NCI-H2107 (cell line): ENCODE measurements at places on chromosomes 4 and X.

DNA sequence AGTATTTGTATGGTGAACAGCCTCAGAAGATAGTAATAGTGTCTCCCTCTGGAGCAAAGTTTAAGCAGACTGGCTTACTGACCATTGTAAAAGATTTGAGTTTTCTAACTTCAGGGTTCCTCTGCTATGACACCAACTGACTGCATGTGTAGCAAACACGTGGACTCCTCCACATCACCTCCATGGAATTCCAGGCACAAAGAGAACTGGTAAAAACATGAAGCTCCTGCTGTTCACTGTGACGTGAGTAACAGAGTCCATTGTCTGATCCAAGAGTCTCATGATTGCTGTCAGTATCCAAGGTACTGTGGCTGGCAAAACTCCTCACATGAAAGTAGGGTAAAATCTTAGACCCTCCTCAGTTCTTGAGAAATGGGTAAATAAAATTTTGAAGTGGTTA is 107.6 kb upstream of the FAM9B start:
- no peak for DNase-seq

DNA sequence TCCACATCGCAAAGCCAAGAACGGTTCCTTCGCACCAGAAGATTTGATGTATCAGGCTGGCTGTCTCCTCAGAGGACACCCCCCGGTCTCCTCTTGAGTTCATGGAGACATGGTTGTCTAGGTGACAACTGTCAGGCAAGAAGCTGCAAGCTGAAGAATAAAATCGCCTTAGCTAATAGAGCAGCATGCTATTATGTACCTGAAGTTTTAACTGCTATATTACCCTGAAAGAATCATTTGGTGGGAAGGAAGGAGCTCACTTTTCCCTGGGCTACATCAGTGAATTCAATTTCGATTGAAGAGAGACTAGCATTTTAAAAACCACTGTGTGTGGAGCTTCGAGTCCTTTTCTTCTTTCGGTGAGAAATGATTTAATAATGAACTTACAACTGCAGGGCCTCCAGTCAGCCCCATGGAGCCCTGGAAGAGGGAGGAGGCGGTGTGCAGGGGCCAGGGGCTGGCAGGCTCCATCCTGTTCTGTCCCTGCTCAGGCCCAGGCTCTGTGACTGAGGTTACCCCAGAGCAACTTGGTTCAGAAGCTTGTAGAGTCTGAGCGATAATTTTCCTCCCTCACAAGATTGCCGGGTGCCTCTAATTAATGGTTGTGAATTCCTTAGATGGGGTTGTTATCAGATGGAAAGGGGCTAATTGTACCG is 191.3 kb downstream of the MID1IP1 start:
- no peak for DNase-seq

DNA sequence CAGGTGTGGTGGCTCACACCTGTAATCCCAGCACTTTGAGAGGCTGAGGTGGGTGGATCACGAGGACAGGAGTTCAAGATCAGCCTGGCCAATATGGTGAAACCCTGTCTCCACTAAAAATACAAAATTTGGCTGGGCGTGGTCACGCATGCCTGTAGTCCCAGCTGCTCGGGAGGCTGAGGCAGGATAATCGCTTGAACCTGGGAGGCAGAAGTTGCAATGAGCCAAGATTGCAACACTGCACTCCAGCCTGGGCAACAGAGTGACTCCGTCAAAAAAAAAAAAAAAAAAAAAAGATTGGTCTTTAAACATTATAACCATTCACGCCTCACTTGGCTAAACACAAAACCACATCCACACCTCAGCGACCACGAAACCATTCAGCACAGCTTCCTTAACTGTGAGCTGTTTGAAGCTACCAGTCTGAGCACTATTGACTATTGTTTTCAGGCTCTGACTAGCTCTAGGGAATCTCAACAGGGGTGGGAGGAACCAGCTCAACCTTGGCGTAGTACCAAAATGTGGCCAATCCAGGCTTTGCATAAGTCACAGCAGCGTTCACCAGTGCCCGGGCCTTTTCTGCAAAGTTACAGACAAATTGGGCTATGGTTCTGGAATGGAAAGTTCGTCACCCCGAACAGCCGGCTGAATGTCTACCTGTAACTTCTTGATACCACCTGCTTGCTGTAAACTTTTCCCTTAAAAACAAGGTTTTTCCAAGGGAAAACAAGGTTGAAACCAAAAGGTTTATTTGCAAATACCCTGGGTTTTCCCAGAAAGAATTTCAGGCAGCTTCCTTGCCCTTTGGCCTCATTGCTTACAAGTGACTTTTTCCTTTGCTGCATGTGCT is 73.6 kb upstream of the DHX15 start:
- DNase-seq, result peak; percentile 50

DNA sequence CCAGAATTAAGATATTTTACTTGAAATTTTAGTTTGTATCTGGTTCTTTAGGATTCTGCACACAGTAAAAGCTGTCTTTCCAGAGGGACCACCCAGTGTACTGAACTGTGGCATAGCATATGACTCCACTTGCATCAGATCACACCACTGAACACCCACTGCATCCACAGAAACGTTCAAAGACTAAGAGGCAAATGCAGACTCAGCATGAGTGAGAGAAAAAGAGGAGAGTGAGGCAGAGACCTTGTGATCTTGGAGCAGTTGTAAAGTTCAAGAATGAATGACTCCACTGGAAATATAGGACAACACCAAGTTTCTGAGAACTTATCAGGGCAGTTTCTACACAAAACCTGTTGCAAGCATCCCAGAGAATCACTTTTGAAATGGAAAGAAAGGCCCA is 20.8 kb downstream of the PRDM5 start:
- DNase-seq, result no peak

- DNase-seq, result no peak
Measured at GRCh38 chr4:53150631-53151488, 215.0 kb downstream of the SCFD2 start.

DNA sequence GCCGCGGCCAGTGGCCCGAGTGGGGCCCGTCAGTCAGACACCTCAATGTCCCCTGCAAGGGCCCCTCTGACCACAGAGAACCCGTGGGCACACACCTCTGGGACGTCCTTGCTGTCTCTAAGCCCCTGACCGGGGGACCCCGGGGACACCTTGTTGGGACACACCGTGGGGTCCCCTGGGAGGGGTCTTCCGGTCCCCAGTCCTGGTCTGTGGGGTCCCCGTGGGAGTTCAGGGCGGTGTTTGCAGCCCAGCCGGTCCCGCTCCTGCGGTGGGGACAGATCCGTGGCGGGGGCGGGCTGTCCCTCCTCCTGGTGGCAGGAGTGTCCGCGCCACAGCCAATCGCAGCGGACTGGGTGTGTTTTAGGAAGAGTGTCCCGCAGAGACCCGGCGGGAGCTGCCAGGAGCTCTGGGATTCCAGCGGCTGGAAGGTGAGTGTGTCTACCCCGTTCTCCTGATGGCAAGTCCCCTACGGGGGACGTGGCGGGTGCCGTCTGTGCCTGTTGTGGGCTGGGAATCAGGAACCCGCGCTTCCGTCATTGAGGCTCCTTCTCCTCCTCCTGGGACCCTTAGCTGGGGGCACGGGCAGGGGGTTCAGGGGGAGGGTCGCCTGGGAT is 5.1 kb upstream of the PLCXD1 start:
- DNase-seq, result no peak

DNA sequence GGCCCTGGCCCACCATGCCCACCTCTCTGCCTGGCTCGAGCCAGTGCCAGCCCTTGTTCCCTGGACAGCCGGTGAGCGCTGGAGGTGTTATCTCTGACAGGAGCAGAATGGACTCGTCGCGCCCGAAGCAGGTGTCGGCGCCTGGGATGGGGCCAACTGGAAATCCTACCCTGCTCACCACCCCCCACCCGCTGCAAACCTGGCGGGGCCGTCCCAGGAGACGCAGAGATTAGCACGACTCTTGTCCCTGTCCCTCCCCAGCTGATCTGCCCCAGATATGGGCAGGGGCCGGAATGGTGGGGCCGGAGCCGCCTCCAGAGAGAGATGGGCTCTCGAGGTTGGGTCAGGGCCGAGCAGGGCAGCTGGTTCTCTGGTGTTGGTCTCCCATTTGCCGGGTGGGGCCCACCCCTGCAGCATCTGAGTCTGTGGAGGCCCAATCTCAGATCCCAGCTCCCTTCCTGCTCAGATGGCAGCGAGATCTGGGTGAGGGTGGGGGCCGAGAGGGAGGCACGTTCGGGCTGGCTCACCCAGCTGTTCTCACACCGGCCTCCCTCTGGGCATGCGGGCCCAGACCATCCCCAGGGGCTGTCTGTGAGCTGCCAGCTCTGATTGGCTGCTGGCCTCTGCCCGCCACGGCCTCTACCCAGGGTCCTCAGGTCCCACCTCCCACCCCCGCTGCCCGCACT is 20.1 kb upstream of the FGFR3 start:
- DNase-seq, result no peak

DNA sequence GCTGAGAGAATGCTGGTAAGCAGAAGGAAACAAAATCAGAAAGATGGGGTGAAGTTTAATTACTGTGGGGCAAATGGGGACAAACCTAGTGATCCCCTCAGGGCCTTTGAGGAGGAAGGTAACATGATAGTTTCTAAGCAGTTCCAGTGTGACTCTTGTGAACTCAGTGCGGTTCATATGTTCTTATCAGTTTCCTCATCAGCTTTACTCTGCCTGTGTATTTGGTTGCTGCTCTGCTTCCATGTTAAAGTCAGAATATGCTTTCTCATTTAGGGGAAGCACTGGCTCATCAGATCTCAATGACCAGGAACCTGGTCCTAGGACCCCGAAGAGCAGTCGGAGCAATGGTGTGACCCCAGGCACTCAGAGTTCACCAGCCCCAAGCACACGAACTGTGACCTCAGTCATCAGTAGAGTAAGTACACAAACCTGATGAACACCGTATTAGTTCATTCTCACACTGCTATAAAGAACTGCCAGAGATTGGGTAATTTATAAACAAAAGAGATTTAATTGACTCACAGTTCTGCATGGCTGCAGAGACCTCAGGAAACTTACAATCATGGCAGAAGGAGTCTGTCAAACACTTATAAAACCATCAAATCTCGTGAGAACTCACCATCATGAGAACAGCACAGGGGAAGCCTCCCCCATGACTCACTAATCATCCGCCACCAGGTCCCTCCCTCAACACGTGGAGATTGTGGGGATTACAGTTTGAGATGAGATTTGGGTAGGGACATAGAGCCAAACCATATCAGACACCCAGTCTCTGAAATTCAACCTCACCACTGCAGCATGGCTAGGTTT is 83.0 kb downstream of the SYTL5 start:
- no peak for DNase-seq

- no peak for DNase-seq
Measured at GRCh38 chr4:120096508-120097297, 30.1 kb upstream of the MAD2L1 start.

DNA sequence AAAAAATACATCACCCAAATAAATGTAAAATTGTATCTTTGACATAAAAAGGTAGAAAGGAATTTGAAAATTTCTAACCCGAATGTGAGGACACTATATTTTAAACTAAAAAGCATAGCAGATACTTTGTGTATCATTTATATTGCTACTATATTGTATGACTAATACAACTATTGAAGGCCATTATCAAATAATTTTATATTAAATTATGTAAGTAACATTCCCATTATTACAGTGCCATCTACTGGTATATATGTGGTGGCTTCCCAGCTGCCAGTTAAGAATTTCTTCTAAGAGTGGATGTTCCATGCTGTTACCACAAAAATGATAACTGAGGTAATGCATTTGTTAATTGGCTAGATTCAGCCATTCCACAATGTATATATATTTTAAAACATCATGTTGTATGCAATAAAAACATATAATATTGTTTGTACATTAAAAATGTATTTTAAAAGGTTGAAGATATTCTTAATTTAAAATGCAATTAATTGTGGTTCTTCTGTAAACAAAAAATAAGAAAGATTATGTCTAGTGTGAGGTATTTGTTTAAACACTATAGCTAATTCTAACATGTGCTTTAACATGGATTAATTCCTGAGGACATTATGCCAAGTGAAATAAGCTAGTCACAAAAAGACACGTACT is 65.3 kb downstream of the EGF start:
- DNase-seq, result no peak

- DNase-seq, result no peak
Measured at GRCh38 chr4:45530498-45530897, 593.4 kb downstream of the GABRG1 start.

- DNase-seq, result no peak
Measured at GRCh38 chr4:168844353-168845049, 165.6 kb downstream of the CBR4 start.

DNA sequence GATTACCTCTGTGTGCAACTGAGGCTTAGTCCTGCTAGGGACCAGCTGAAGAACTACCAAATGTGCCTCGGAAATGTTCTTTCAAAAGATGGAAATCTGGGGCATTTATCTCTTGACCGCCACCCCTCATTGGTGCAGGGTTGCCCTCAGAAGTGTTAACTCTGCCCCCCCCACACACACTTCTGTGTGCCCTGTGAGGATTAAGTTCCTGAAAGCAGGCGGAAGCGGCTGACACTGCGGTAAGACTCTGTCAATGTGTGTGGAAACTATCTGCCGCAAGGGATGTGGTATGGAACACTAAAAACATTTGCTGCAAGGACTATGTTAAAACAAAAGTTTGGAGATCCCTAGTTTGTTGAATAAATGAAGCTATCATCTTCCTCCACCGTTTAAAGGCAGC is 106.9 kb upstream of the NDP start:
- no peak for DNase-seq

DNA sequence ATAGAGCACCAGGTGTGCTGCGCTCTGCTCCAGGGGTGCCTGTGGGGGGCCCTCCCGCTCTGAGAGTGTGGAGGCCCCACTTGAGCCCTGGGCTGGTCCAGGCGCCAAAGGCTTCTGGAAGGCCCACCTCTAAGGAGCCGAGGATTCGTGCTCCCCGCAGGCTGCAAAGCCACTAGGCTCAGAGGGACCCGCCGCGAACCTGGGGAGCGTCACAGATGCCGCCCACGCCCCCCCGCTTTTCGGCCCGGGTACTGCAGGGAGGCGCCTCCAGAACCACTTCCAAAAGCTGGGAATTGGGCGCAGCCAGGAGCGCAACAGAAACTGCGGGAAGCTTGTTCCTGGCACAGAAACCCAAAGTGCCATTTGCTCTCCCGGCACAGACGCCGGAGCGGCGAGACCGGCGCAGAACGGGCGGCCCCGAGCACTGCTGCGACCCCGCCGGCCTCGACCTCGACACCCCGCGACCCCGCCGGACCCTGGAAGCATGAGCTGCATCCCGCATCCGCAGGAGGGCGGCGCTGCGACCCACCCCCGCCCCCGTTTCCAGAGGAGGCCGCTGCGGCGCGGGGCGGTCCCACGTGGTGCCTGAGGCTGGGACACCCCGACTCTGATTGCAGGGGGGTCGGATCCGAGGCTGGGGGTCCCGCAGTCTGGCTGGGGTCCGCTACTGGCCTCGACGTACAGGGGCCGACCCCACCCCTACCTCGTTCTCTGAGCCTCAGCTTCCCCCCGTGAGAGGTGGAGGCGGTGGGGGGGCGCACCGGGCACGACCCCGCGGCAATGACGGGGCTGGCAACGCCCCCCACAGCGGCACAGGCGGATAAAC is 30.8 kb downstream of the CPLX1 start:
- DNase-seq, result no peak
